ENCODE measurements at places on chromosomes 13 and 19. TPM values are rescaled to one million over a fixed set of nuclear protein-coding genes. Genes with fewer than 3 reads are reported as not detected.

Gene OR1M1
- total RNA-seq, result not detected

Gene ACP5
- 0.38 TPM for total RNA-seq

Gene RDH8
- total RNA-seq, result 0.27 TPM

Gene NLRP9
- not detected for total RNA-seq

Gene CD33
- total RNA-seq, result not detected

Gene ERICH4
- not detected for total RNA-seq
